ENCODE measurements at places on chromosomes 2 and 18. TPM values are rescaled to one million over a fixed set of nuclear protein-coding genes. Genes with fewer than 3 reads are reported as not detected.

The DLGAP1 gene
- 20.0 TPM for total RNA-seq

The DSC2 gene
- 24.9 TPM for total RNA-seq

The MAP3K19 gene
- not detected for total RNA-seq

The NCKAP5 gene
- 0.26 TPM for total RNA-seq

The PREB gene
- 43.6 TPM for total RNA-seq

The HAAO gene
- total RNA-seq, result 5.3 TPM

The TMEM247 gene
- total RNA-seq, result not detected

The CNDP1 gene
- total RNA-seq, result 0.29 TPM

The TAF4B gene
- 20.4 TPM for total RNA-seq

The CCDC141 gene
- 1.0 TPM for total RNA-seq

The ANKRD39 gene
- 13.0 TPM for total RNA-seq

The SCYGR5 gene
- not detected for total RNA-seq

The GRB14 gene
- 7.6 TPM for total RNA-seq

The TNFRSF11A gene
- total RNA-seq, result 7.8 TPM

The HMSD gene
- 3.9 TPM for total RNA-seq

The LONRF2 gene
- 2.7 TPM for total RNA-seq

The SERTAD2 gene
- 3.5 TPM for total RNA-seq

The ACADL gene
- 0.24 TPM for total RNA-seq

The PRSS56 gene
- total RNA-seq, result not detected

The MYL12A gene
- 279 TPM for total RNA-seq

The CTAGE1 gene
- total RNA-seq, result not detected

The NR4A2 gene
- 1.5 TPM for total RNA-seq

The DNPEP gene
- total RNA-seq, result 63.5 TPM

The RESP18 gene
- not detected for total RNA-seq

The OBSL1 gene
- total RNA-seq, result 140 TPM

The KCNIP3 gene
- 1.5 TPM for total RNA-seq

The TEX261 gene
- 19.2 TPM for total RNA-seq

The DHRS9 gene
- total RNA-seq, result not detected

The CLEC4F gene
- not detected for total RNA-seq

The RMDN2 gene
- 2.6 TPM for total RNA-seq

The PLGLB1 gene
- total RNA-seq, result 1.2 TPM

The IL1RL1 gene
- total RNA-seq, result not detected

The B3GNT7 gene
- 42.2 TPM for total RNA-seq

The C2orf15 gene
- total RNA-seq, result 6.2 TPM

The CASP10 gene
- 2.7 TPM for total RNA-seq

The ANO7 gene
- 5.2 TPM for total RNA-seq

The UGT1A5 gene
- not detected for total RNA-seq

The CSRNP3 gene
- total RNA-seq, result 2.3 TPM

The SP5 gene
- total RNA-seq, result 1.7 TPM

The DYNAP gene
- total RNA-seq, result 2.3 TPM

The ATAD2B gene
- 17.5 TPM for total RNA-seq

The TET3 gene
- total RNA-seq, result 24.7 TPM

Data from H9 (cell line).